ENCODE measurements at places on chromosomes 11 and 22. TPM values are rescaled to one million over a fixed set of nuclear protein-coding genes. Genes with fewer than 3 reads are reported as not detected.

GRCh38 chr11:111450480-111451320 is 61.5 kb downstream of the BTG4 start:
- no peak overlapping the region for H3K27ac ChIP-seq
- no peak overlapping the region for H3K4me3 ChIP-seq
- H3K27me3 ChIP-seq, result no peaks in the 10 kb centered on the region
- DNase-seq, result no peak
- H3K36me3 ChIP-seq, result no peaks in the 10 kb centered on the region

GRCh38 chr11:11442791-11443190 is 89.7 kb upstream of the CSNK2A3 start:
- no peaks in the 10 kb centered on the region for H3K27me3 ChIP-seq
- DNase-seq, result peak; percentile 66

Gene TENM4
- 11.4 TPM for total RNA-seq

- H3K27ac ChIP-seq, result no peak overlapping the region
- no peaks in the 10 kb centered on the region for H3K27me3 ChIP-seq
- no peak overlapping the region for H3K4me3 ChIP-seq
- peak; percentile 69 for DNase-seq
- no peaks in the 10 kb centered on the region for H3K36me3 ChIP-seq
Measured at GRCh38 chr11:46382646-46383403, 1.4 kb downstream of the MDK start.

Gene GRAP2
- 5.3 TPM for total RNA-seq

DNA sequence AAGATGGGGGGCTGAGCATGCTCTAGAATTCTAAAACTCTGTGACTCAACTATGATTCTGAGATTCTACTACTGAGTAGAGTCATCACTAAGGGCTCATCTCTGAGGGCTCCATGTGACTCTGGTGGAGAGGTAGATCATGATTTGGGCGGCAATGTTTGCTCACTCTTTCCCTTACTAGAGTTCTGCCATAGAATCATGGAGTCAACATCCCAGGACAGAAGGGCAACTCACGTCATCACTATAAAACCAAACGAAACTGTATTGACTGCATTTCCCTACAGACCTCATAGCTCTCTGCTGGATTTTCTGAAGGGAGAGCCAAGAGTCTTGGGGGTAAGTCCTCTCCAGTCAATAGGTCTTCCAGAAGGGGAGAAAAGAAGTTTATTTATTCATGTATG is at the start of gene MS4A14:
Gene MS4A14, plus strand, starts transcription at position 78 of the 400 bp plus-strand sequence. Its CDS starts 120 bp downstream, at position 198.
- H3K36me3 ChIP-seq, result no peaks in the 10 kb centered on the region
- no peaks in the 10 kb centered on the region for H3K4me1 ChIP-seq
- H3K27ac ChIP-seq, result no peak within 1 kb of the TSS
- no peak within 1 kb of the TSS for H3K4me3 ChIP-seq
- DNase-seq, result no peak
- no peaks in the 10 kb centered on the region for H3K27me3 ChIP-seq

- no peak overlapping the region for H3K27ac ChIP-seq
- no peaks in the 10 kb centered on the region for H3K27me3 ChIP-seq
- H3K4me3 ChIP-seq, result no peak overlapping the region
- H3K36me3 ChIP-seq, result no peaks in the 10 kb centered on the region
Measured at GRCh38 chr11:127632976-127633680, 632.6 kb upstream of the KIRREL3 start.

- DNase-seq, result no peak
- H3K4me3 ChIP-seq, result no peak overlapping the region
- no peaks in the 10 kb centered on the region for H3K27me3 ChIP-seq
- H3K4me1 ChIP-seq, result no peaks in the 10 kb centered on the region
Measured at GRCh38 chr22:32246166-32246565, 9.0 kb downstream of the SLC5A4 start.

DNA sequence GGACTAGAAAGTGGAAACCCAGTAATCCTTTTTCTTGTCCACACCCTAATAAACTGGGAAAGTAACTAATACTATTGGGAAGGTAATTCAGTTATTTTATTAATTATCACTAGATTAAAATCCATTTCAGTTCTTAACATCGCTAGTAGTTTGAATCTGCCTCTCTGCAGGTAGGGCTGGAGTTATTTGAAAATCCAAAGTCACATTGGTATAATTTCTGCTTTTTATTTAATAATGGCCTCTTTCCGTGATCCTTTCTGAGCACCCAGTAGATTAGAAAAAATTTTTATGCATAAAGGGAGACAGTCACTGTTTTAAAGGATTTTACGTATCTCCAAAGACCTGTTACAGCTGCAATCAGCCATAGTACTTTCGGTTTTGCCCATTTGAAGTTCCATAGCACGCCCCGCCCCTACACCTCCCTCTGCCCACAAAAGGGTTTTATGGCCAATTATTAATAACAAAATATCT is 605 bp upstream of the COPB1 start:
- no peaks in the 10 kb centered on the region for H3K27me3 ChIP-seq
- peak overlapping the region; percentile 84 for H3K4me3 ChIP-seq
- peak; percentile 77 for DNase-seq

DNA sequence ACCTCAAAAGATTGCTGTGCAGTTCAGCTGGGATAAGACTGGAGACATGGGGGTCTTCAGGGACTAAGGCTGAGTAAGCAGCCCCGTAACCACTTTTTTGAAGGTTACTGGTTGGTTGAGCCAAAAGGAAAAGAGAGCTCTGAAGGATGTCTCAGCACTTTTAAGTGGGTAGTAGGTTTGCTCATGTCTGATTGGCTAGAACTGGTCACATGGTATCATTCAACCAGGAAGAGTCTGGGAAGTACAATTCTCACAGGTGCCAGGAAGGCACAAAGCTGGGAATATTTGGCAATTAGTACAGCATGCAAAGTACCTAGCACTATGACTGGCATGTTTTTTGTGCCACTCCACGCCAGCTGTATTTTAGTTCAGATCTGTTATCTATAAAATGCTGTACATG is 58.1 kb downstream of the SNX19 start:
- no peaks in the 10 kb centered on the region for H3K36me3 ChIP-seq
- H3K4me3 ChIP-seq, result no peak overlapping the region
- no peak for DNase-seq
- no peaks in the 10 kb centered on the region for H3K27me3 ChIP-seq
- no peaks in the 10 kb centered on the region for H3K4me1 ChIP-seq

DNA sequence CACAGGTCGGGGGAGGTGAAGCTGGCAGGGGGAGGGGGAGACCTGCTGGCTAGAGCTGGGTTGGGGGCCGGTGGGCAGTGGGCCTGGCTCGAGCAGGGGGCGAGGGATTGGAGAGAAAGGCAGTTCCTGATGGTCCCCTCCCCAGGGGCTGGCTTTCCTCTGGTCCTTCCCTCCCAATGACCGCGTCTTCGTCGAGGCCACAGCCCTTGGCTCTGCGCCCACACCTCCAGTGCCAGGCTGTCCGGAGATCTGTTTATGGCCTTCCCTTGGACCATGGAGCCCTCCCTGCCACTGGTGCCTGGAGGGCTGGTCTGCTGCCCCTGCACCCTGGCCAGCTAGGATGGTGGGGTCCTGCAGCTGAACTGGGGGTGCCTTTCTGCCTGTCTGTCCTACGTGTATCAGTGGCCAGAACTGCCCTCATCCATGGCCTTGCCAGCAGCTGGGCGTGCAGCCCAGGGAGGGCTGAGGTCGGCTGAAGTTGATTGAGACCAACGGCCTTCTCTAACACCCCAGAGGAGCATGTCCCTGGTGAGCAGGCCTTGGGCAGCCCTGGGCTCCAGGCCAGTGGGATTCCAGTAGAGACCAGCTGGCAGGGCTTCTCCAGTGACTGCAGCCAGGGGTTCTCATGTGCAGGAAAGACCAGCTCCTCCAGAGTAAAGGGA is 12.3 kb downstream of the TANGO2 start:
- H3K36me3 ChIP-seq, result no peaks in the 10 kb centered on the region
- no peak overlapping the region for H3K27ac ChIP-seq
- peak; percentile 73 for DNase-seq
- H3K4me3 ChIP-seq, result no peak overlapping the region
- H3K27me3 ChIP-seq, result no peaks in the 10 kb centered on the region
- peaks cover 10% of the 10 kb centered on the region for H3K4me1 ChIP-seq

Gene PARVG
- total RNA-seq, result 14.1 TPM

DNA sequence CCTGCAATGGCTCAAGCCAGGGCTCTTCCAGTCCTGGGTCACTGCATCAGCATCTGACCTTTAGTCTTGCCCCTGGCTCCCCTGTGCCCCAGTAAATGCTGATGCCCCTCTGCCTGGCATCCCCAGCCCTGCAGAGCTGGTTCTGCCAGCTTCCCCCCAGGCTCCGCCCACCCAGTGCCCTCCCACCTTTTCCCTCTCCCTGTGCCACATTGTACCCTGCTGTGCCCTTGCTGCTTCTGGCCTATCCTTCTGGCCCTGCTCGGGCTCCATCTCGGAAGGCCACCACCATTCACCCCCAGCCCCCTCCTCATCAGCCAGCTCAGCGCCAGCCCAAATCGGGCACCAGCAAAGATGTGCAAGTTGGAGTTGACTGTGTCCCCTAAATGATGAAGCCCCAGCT is 7.4 kb downstream of the CAPN5 start:
- no peaks in the 10 kb centered on the region for H3K27me3 ChIP-seq
- H3K27ac ChIP-seq, result peak overlapping the region; percentile 39
- no peak overlapping the region for H3K4me3 ChIP-seq
- peaks cover 40% of the 10 kb centered on the region for H3K4me1 ChIP-seq

Gene SLC22A12
- not detected for total RNA-seq

- no peak for DNase-seq
- H3K27ac ChIP-seq, result no peak overlapping the region
- H3K4me1 ChIP-seq, result peaks cover 9% of the 10 kb centered on the region
- H3K36me3 ChIP-seq, result no peaks in the 10 kb centered on the region
Measured at GRCh38 chr22:50621356-50621880, 6.5 kb downstream of the ARSA start.

- no peaks in the 10 kb centered on the region for H3K4me1 ChIP-seq
- DNase-seq, result no peak
- no peaks in the 10 kb centered on the region for H3K36me3 ChIP-seq
- H3K27ac ChIP-seq, result no peak overlapping the region
Measured at GRCh38 chr11:19220903-19221724, 19.3 kb upstream of the CSRP3 start.

Gene SHANK3
- total RNA-seq, result 11.4 TPM

DNA sequence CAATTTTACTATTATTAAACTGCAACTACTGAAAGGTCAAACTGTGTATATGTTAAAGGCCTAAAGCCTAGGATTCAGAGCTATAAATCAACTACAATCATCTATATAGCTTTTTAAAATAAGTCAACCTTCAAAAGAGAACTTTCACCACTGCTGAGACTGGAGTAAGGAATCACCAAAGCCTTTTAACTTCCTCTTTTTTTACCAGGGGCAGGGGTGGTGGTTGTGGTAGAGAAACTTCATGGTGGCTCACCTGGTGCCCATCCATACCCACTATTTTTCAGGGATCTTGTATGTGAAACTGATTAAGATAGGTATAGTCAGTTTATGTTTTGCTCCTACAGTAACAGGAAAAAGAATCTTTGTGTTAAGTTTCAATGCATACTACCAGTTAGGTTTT is 31.5 kb downstream of the TSG101 start:
- no peak overlapping the region for H3K27ac ChIP-seq
- H3K36me3 ChIP-seq, result no peaks in the 10 kb centered on the region
- H3K4me3 ChIP-seq, result no peak overlapping the region
- H3K4me1 ChIP-seq, result no peaks in the 10 kb centered on the region
- no peak for DNase-seq

DNA sequence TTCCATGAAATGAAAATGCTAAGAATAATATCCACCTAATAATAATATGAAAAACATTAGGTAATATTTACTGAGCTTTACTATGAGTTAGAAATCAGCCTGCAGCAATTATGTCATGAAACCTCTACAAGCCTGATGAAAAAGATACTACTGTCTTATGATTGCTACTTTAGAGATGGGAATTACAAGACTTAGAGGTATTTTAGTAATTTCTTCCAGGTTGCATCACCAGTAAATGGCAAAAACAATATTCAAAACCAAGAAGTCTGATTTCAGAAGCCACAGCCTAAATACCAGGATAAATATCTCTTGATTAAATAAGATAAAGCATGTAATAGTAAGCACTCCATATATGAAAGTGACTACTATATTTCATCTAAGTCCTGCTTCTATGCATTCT is 13.8 kb downstream of the OR5B21 start:
- DNase-seq, result no peak
- no peak overlapping the region for H3K27ac ChIP-seq
- H3K4me3 ChIP-seq, result no peak overlapping the region
- H3K36me3 ChIP-seq, result no peaks in the 10 kb centered on the region
- no peaks in the 10 kb centered on the region for H3K27me3 ChIP-seq
- H3K4me1 ChIP-seq, result no peaks in the 10 kb centered on the region

Gene SSH3
- 9.8 TPM for total RNA-seq

DNA sequence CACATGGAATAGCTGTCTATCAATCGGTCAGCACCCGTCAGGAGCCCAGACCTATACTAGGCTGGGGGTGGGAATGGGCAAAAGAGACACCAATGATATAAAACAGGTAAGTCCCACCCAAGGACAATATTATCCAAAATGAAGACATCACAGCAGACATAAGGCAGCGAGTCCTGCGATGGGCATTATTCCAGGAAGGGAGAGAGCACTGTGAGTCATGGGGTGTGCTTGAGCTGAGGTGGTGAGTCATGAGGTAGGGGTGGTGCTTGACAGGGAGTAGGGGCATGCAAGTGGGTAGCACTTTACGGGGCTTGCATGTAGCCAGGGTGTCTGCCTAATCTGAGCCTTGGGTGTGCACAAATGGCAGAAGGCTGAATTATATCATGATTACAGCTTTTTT is 605.0 kb upstream of the CADM1 start:
- no peak for DNase-seq
- H3K27ac ChIP-seq, result no peak overlapping the region
- H3K4me1 ChIP-seq, result no peaks in the 10 kb centered on the region
- no peaks in the 10 kb centered on the region for H3K36me3 ChIP-seq
- H3K4me3 ChIP-seq, result no peak overlapping the region

Gene BDNF
- 0.87 TPM for total RNA-seq

GRCh38 chr22:29524442-29525191 is 28.9 kb downstream of the THOC5 start:
- H3K27ac ChIP-seq, result no peak overlapping the region
- H3K36me3 ChIP-seq, result no peaks in the 10 kb centered on the region
- peak; percentile 63 for DNase-seq
- H3K27me3 ChIP-seq, result no peaks in the 10 kb centered on the region
- H3K4me3 ChIP-seq, result no peak overlapping the region

DNA sequence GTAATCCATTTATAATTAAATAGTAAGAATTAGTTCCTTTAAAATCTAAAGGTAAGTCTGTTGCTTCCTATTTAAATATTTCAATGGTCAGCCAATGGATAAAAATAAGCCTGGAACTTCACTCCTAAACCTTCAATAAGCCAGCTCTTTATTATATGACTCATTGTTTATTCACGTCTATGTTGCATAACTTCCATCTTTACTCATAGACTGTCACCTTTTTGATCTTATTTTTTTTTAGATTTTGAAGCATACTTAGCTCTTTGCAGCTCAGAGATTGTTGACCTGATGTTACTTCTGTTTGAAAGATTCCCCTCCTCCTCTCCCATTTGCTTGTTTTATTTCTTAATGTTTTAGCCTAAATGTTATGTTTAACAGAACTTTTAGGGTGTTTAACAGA is 1571.2 kb upstream of the RAG2 start:
- H3K27ac ChIP-seq, result no peak overlapping the region
- H3K36me3 ChIP-seq, result no peaks in the 10 kb centered on the region
- no peak overlapping the region for H3K4me3 ChIP-seq
- no peak for DNase-seq
- no peaks in the 10 kb centered on the region for H3K4me1 ChIP-seq

Gene CHRDL2
- 5.3 TPM for total RNA-seq

GRCh38 chr11:13216019-13216710 is 61.4 kb upstream of the BMAL1 start:
- no peak overlapping the region for H3K4me3 ChIP-seq
- peaks cover 15% of the 10 kb centered on the region for H3K4me1 ChIP-seq
- H3K27me3 ChIP-seq, result no peaks in the 10 kb centered on the region
- no peak overlapping the region for H3K27ac ChIP-seq

- peaks cover 8% of the 10 kb centered on the region for H3K4me1 ChIP-seq
- no peak overlapping the region for H3K27ac ChIP-seq
- no peaks in the 10 kb centered on the region for H3K36me3 ChIP-seq
Measured at GRCh38 chr11:130832566-130833425, 83.5 kb downstream of the SNX19 start.
